ENCODE measurements at places on chromosomes 2 and 18.

GRCh38 chr2:67570611-67571010, 173.5 kb downstream of the ETAA1 start:
- no peak for DNase-seq

DNA sequence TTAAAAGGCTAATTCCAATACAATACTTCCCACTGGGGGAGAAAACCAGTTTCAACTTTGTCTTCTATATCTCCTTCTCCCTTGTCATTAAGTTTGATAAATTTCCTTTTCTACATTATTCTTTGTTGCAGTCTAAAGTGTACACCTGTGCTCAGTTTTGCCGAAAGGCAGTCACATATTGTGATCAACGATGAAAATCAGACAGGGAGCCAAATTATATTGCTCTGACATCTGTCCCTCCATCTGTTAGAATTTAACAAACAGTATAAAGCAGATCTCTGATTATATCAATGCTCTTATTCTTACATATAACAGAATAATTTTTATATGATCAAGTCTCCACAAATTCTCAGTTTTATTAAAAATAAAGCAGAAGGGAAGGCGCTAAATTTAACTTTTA, 496.7 kb downstream of the NRXN1 start:
- no peak for DNase-seq

DNA sequence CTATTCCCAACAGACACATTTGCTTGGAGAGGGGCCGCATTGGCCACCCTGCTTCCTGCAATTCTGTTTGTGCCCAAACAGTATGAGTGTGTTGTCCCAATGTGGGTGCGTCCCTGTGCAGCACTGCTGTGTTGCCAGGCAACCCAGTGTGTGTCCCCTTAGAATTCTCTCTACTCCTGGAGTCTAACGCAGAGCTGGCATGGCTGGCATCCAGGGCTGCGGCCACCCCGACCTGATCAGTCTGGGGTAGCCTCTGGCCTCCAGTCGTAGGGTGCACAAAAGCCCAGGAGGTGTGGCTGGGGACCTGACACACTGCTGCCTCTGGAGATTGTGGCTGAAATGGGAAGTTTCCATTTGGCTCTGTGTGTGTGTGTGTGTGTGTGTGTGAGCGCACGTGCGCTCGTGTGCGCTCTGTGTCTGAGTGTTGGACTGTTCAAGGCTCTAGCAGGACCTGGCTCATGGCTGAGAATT, 48.0 kb downstream of the TEX44 start:
- no peak for DNase-seq

DNA sequence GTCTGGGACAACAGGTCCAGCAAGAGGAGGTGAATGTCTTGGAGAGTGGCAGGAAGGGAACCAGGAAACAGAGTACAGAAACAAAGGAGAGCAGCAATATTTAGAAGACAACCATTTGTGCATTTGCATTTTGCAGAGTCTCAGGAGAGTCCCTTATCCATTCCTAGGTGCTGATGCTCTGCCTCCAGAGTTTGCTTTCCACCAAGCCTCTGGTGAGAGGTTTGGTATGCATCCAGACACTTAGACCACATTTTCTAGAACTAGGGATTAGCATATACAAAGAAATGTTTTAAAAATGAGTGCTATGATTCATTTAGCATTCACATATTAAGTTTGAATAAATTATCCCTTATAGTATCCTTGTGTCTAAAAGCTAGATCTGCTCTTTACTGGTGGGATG, 18.5 kb upstream of the LRATD1 start:
- no peak for DNase-seq

GRCh38 chr2:196287523-196287922, 116.1 kb upstream of the STK17B start:
- DNase-seq = no peak

GRCh38 chr2:235630718-235631296, 137.0 kb downstream of the AGAP1 start:
- no peak for DNase-seq

DNA sequence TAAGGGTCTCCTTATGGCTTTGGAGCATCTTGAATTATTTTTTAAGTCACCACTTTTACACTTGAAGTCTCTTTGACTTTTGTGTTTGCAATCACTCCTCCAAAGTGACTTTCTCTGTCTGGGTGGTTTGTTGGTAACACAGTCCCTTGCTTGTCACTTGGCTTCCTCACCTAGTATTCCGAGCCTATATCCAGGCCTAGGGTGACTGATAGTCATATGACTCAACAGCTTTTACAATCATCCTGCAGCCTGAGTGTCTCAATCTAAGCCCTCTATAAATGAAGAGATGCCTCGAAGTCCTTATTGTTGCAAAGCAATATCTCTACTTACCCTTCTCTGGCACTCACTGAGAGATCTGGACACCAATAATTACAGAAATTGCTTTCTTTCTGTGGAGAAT, 53.9 kb upstream of the SETBP1 start:
- DNase-seq = no peak

DNA sequence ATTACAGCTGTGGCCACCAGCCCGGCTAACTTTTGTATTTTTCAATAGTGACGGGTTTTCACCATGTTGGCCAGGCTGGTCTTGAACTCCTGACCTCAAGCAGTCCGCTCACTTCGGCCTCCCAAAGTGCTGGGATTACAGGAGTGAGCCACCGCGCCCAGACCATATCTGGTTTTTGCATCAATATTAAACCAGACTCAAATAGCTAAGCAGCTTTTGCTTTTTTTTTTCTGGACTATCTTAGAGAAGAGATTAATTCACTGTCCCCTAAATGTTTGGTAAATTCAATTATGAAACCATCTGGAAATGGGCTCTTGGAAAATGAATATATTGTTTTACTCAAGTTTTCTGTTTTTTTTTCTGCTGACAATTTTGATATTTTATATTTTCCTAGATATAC, 183.7 kb downstream of the DOK6 start:
- DNase-seq = no peak

- DNase-seq = no peak
Measured at GRCh38 chr2:239383036-239383758, 17.6 kb downstream of the HDAC4 start.

DNA sequence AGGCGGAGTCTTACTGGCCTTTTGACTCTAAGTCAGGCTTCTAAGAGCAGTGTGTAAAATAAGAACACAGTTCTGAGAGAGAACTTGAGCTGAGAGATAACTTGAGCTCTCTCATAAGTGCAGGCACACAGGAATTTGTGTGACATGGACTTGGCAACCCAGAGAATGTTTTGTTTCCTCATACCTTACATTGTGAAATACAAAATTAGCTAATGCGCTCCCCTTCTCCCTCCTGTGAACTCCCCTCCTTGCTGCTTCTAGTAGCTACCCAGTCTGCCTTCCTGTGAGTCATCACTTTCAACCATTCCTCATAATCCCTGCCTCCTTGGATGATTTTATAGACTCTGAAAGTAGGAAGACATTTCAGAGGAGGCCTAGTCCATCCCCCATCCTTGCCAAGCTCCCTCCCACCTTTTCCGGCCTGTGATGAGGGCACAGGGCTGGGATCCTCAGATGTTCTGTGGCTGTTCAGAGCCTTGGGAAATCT, 22.6 kb downstream of the FER1L5 start:
- peak; percentile 96 for DNase-seq

DNA sequence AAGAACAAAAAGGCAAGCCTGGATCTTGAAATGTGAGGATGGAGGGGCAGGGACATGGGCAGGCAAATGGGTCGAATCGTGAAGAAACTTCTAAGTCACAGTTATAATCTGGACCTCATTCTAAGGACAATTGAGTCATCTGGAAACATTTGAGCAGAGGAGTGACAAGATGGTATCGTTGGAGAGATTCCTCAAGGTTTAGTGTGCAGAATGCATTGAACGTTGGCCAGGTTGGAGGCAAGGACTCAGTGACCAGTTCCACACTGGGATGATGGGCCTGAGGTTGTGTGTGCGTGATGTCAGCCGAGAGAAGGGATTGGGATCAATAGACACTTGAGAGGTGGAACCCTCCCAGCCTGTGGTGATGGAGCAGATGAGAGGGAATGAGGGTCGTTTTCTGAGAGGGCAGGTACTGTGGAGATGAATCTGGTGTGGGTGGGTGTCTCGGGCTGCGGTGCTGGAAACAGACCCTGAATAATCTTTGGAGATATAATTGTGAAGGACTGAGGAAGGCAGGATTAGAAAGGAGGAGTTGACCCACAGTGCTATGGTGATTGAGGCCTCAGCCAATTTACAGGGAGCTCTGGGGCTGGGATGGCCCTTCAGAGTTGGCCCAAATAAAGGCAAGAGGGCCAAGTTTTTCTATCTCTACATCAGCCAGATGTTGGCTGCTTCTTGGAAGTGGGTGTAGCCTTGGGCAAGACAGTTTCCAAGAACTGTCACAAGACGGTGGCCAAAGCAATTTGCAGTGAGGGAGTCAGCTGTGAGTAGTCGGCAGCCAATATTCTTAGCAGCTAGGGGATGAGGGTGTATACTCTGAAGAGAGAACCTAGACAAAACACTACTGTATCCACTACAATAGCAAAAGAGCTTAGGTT, 5.8 kb upstream of the ZNF532 start:
- no peak for DNase-seq

DNA sequence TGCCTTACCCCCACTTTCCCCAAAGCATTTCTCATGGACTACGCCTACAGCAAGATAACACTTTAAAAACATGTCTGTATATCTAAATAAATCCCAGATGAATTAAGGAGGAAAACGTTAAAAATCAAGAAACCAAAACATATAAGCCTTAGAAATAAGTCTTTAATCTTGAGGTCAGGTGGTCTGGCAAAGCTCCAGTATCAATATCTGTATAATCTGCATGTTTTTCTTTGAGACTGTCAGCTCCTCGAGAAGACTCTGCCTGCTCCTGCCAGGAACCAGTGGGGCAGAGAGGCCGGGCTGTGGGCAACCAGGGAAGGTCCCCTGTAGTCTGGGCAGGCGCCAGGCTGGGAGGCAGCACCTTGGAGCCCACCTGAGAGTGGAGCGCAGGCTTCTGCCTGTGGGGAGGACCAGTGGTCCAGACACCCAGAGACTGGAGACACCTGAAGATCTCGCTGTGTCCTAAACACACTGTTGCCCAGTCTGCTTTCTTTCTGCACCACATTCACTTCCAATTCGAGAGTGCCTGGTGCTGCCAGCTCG, 291.0 kb upstream of the SOX11 start:
- no peak for DNase-seq

DNA sequence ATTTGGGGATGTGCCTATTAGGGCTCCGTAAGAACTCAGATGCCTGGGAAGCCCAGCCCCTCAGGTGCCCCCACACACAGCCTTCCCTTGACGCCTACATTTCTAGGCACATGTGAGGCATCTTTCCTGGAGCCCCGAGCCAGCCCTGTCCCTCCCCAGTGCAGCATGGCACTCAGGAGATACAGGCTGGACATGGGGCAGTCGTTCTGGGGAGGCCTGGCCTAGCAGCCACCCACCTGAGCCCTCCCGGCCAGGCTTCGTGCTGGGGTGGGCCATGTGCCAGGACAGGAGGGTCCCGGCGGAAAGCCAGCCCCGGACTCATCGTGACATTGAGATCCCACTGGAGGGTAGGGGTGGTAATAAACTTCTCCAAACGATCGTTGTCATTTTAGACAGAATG, 15.2 kb downstream of the BOK start:
- DNase-seq = no peak

DNA sequence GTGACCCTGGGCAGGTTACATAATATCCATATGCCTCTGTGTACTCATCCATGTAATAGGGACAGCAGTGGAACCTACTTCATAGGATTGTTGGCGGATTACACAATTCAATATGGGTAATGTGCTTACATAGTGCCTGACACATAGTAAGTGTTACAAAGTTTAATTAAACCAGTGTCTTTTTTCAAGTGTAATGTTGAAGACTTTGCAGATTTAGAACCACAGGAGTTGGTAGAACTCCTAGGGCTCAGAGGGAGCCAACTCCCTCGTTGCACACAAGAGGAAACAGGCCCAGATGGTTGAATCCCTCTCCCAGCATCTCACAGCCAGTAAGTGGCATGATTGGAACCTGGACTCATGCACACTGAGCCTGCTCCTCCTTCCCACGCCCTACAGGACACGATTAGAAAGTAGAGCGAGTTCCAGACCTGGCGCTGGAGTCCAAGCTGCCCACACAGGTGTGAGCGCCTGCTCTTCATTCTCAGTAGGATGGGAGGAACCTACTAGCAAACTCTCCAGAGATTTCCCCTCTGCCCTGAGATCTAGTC, 97.8 kb downstream of the VSNL1 start:
- no peak for DNase-seq

- DNase-seq = no peak
Measured at GRCh38 chr2:229860334-229860733, 61.5 kb downstream of the TRIP12 start.

GRCh38 chr2:66568650-66569300, 133.8 kb downstream of the MEIS1 start:
- no peak for DNase-seq

DNA sequence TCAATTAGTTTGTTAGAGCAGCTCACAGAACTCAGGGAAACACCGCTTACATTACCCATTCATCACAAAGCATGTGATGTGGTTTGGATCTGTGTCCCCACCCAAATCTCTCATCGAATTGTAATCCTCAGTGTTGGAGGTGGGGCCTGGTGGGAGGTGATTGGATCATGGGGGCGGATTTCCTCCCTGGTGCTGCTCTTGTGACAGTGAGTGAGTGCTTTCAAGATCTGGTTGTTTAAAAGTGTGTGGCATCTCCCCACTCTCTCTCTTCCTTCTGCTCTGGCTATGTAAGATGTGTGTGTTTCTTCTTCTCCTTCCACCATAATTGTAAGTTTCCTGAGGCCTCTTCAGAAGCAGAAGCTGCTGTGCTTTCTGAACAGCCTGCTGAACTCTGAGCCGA, 63.5 kb upstream of the AGPS start:
- no peak for DNase-seq

DNA sequence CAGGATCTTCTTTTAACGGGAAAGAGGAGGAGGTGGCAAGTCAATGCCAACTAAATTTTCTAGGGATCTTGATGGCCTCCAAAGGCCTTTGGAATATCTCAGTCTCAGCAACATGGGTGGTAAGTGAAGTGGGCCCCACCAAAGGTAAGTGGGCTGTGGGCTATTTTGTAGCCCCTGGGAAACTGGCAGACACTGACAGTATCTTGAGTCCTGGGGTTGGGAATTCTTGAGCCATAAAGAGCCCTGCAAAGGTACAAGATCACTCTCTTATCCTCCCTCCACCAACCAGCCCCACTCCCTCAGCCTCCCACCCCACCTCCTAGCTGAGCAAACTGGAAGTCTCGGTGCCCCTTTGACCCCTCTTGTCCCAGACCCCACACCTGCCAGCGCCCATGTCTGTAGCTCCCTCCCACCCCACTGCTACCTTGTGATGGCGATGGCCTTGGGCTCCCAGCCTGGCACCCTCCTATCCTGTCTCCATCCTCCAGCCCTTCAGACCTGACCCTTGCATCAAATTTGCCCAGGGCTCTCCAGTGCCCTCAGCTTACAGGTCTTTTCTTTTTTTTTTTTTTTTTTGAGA, 8.5 kb downstream of the ATP6V1B1 start:
- no peak for DNase-seq

GRCh38 chr2:32838949-32839348, 107.8 kb upstream of the LTBP1 start:
- no peak for DNase-seq

- DNase-seq = no peak
Measured at GRCh38 chr18:76371301-76372203, 123.5 kb downstream of the ZNF516 start.

GRCh38 chr18:62325806-62326645, 916 bp downstream of the TNFRSF11A start:
- DNase-seq = peak; percentile 13
